ENCODE measurements at places on chromosomes 7 and 10. TPM values are rescaled to one million over a fixed set of nuclear protein-coding genes. Genes with fewer than 3 reads are reported as not detected.

- no peaks in the 10 kb centered on the region for H3K27me3 ChIP-seq
- no peak overlapping the region for H3K4me3 ChIP-seq
- DNase-seq, result peak; percentile 76
- H3K36me3 ChIP-seq, result no peaks in the 10 kb centered on the region
These were observed 325.9 kb downstream of the GFRA1 start for GRCh38 chr10:115947104-115947503.

Gene TAS2R5
- 1.5 TPM for total RNA-seq

GRCh38 chr7:27151931-27152815 is at the start of gene HOXA3:
Gene HOXA3, minus strand, starts transcription at chr7:27152583. Its CDS starts 41,943 bp downstream, at chr7:27110640.
- no peak for DNase-seq
- peaks cover 9% of the 10 kb centered on the region for H3K4me1 ChIP-seq
- no peak within 1 kb of the TSS for H3K27ac ChIP-seq
- no peak within 1 kb of the TSS for H3K4me3 ChIP-seq
- peaks cover 92% of the 10 kb centered on the region for H3K27me3 ChIP-seq

Gene HSPB1
- total RNA-seq, result 1,069 TPM

Gene ZNF679
- not detected for total RNA-seq

DNA sequence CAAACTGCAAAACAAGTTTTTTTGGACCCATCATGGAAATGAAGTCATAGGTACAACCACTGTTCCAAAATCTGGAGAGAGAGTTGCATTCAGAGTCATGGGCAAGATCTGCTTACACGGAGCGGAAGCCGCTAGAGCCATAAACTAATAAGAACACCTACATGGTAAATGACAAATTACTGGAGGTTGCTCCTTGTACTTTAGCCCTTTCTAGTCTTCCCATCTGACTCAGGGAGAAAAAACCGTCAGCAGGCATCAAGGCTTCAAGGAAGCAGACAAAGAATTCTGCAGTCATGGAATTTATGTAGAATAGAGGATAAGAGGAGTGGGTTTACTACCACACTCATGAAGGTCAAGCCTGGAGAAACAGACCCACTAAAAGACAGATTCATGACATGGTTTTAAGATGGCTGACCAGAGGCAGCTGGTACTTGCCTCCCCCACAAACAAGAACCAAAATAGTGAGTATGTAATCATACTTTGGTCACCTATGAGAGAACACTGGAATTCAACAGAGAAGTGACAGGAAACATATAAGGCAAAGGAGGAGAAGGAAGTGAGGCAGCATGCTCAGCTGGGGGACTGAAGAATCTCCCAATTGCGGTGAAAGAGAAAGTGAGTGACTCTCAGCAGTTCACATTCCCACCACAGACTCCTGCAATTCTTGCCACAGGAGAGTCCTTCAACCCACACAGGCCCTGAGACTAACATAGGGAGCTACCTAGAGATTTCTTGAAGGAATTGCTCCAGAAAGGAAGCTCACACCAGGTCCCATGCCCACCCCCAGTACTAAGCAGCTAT is 42.4 kb upstream of the ASAH2 start:
- DNase-seq, result no peak
- no peaks in the 10 kb centered on the region for H3K36me3 ChIP-seq
- H3K27ac ChIP-seq, result no peak overlapping the region
- H3K27me3 ChIP-seq, result no peaks in the 10 kb centered on the region
- no peak overlapping the region for H3K4me3 ChIP-seq

GRCh38 chr10:67127441-67127840 is 201.6 kb downstream of the LRRTM3 start:
- no peaks in the 10 kb centered on the region for H3K36me3 ChIP-seq
- no peak for DNase-seq
- H3K27ac ChIP-seq, result no peak overlapping the region
- no peaks in the 10 kb centered on the region for H3K4me1 ChIP-seq

- no peak overlapping the region for H3K4me3 ChIP-seq
- DNase-seq, result no peak
- H3K27me3 ChIP-seq, result no peaks in the 10 kb centered on the region
- H3K4me1 ChIP-seq, result peaks cover 47% of the 10 kb centered on the region
- no peaks in the 10 kb centered on the region for H3K36me3 ChIP-seq
- H3K27ac ChIP-seq, result no peak overlapping the region
These were observed 53.2 kb upstream of the ABLIM1 start for GRCh38 chr10:114711176-114711868.

Gene TRIM74
- 0.91 TPM for total RNA-seq

GRCh38 chr7:140160308-140160707 is 16.5 kb downstream of the KDM7A start:
- H3K36me3 ChIP-seq, result no peaks in the 10 kb centered on the region
- DNase-seq, result no peak
- no peak overlapping the region for H3K4me3 ChIP-seq

DNA sequence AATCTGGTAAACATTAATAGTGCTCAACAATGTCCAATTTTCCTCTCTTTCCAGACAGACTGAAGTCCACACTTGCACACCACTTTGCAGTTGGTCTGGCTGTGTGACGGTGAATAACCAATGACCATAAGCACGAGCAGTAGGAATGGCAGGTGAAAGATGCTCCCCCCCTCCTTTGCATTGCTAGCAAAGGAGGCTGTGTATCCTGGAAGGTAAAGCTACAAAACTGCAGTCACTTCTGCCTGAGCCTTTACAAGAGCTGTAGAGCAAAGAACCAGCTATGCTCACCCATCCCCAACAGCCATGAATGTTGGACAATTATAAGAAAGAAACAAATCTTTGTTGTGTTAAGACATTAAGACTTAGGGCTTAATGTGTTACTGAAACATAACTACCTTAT is 178.0 kb downstream of the IPMK start:
- no peak overlapping the region for H3K4me3 ChIP-seq
- H3K36me3 ChIP-seq, result no peaks in the 10 kb centered on the region
- H3K4me1 ChIP-seq, result no peaks in the 10 kb centered on the region
- H3K27me3 ChIP-seq, result no peaks in the 10 kb centered on the region
- no peak for DNase-seq

DNA sequence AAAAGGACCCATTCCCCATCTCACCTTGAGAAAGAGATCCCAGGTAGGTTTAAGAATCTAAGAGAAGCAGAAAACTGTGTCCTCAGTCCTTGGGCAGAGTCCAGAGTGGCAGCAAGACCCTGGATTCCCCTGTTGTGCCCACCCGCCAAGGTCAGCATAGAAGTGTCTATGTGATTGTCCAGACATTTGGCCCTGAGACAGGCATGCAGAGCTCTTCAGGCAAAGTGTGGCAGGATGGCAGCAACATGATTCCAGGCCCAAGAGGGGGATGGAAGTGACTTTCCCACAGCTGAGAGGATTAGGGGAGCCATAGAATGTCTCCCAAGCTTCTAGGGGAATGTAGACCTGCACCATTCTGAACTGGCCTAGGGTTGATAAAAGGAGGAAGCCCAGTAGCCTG is 39.1 kb upstream of the OPALIN start:
- H3K36me3 ChIP-seq, result no peaks in the 10 kb centered on the region
- no peak overlapping the region for H3K27ac ChIP-seq
- H3K27me3 ChIP-seq, result peaks cover 48% of the 10 kb centered on the region

GRCh38 chr10:47044741-47045140 is 133.5 kb downstream of the PTPN20 start:
- H3K4me1 ChIP-seq, result no peaks in the 10 kb centered on the region
- H3K27ac ChIP-seq, result no peak overlapping the region
- no peaks in the 10 kb centered on the region for H3K36me3 ChIP-seq
- peaks cover 2% of the 10 kb centered on the region for H3K27me3 ChIP-seq

Gene LEP
- total RNA-seq, result not detected

- H3K27me3 ChIP-seq, result no peaks in the 10 kb centered on the region
- H3K4me3 ChIP-seq, result no peak overlapping the region
- H3K36me3 ChIP-seq, result no peaks in the 10 kb centered on the region
- no peak for DNase-seq
- H3K27ac ChIP-seq, result no peak overlapping the region
These were observed 21.5 kb upstream of the AKR1C1 start for GRCh38 chr10:4941540-4942330.

DNA sequence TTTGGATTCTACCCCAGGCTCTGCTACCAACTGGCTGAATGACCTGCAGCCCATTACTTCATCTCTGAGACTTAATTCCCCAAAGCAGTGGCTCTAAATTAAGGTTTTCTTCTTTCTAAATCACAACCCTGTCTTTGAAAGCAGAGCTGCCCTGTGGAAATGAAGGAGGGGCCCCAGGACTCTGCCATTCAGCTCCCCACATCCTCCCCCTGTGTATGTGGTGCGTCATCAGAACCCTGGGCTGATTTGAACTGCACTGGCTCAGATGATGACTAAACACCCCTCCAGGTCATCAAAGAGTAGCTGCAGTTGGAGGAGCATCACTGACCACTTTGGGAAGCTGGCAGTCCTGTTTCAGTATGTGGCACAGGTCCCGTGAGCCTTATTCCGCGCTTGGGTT is 46.6 kb downstream of the BPGM start:
- H3K27ac ChIP-seq, result peak overlapping the region; percentile 87
- no peak overlapping the region for H3K4me3 ChIP-seq
- peak; percentile 96 for DNase-seq
- H3K4me1 ChIP-seq, result peaks cover 53% of the 10 kb centered on the region
- H3K27me3 ChIP-seq, result no peaks in the 10 kb centered on the region
- H3K36me3 ChIP-seq, result no peaks in the 10 kb centered on the region

Gene TLL2
- 7.6 TPM for total RNA-seq

DNA sequence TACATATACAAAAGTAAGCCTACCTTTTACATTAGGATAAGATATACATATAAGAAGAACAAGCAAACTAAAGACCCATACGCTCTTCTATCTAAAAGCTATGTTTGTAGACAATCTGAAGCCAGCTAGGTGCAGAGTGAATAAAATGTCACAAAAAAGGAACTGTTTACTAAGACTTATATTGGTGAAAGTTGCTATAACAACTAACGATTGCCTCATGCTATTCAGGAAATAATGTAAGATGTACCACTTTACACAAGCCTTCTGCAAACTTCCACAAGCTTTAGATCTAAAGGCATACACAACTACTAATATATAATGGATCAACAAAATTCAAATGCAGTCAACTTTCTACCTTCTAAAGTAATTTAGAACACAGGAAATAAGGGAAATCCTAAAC is 175.1 kb downstream of the SRPK2 start:
- DNase-seq, result no peak
- no peak overlapping the region for H3K4me3 ChIP-seq
- no peaks in the 10 kb centered on the region for H3K27me3 ChIP-seq
- no peaks in the 10 kb centered on the region for H3K36me3 ChIP-seq

Gene MORN4
- 16.2 TPM for total RNA-seq

- H3K27me3 ChIP-seq, result peaks cover 55% of the 10 kb centered on the region
- H3K4me1 ChIP-seq, result no peaks in the 10 kb centered on the region
- no peak for DNase-seq
- no peaks in the 10 kb centered on the region for H3K36me3 ChIP-seq
- H3K4me3 ChIP-seq, result no peak overlapping the region
These were observed 34.2 kb upstream of the LEP start for GRCh38 chr7:128206747-128207500.

DNA sequence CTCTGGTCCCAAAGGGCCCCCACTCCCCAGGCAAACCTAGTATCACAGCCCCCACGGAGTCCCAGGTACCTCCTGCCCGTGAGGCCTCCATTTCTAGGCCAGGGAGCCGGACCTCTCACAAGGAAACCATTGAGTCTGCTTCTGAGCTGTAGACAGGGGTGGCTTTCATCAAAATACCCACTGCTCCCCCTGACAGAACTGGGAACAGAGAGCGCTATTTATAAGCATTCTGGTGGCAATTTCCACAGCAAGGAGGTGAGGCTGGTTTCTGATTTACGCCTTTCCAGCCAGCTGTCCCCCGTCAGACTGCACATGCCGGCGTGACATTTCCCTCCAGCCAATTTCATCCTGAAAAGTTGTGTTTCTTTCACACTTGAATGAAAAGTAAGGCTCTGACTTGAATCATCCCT is 407.5 kb upstream of the PRKCQ start:
- no peak overlapping the region for H3K4me3 ChIP-seq
- no peak overlapping the region for H3K27ac ChIP-seq
- H3K36me3 ChIP-seq, result no peaks in the 10 kb centered on the region
- H3K4me1 ChIP-seq, result no peaks in the 10 kb centered on the region

DNA sequence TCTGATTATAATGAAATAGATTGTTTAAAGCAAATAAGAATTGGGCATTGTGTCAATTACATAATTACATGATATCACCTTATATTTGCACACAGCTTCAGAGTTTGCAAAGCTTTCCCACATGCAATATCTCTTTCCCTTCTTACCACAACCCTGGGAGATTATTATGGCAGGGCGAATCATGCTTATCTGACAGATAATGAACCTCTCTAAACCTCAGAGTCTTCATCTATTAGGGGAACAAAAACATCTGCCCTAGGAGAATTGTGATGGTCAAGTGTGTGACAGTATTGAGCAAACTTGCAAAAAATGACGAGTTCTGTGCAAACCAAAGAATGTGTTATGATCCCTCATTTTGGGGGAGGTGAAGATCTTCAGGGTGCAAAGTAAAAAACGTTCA is 90.0 kb downstream of the MYOF start:
- H3K4me1 ChIP-seq, result peaks cover 12% of the 10 kb centered on the region
- peaks cover 70% of the 10 kb centered on the region for H3K36me3 ChIP-seq
- peak; percentile 25 for DNase-seq
- H3K27me3 ChIP-seq, result no peaks in the 10 kb centered on the region

Gene SLIT1
- total RNA-seq, result not detected
